NCI-H1417 treated with DMSO at 0.1 percent for 48 hours (cell line): ENCODE measurements at places on chromosomes 6 and 20.

DNA sequence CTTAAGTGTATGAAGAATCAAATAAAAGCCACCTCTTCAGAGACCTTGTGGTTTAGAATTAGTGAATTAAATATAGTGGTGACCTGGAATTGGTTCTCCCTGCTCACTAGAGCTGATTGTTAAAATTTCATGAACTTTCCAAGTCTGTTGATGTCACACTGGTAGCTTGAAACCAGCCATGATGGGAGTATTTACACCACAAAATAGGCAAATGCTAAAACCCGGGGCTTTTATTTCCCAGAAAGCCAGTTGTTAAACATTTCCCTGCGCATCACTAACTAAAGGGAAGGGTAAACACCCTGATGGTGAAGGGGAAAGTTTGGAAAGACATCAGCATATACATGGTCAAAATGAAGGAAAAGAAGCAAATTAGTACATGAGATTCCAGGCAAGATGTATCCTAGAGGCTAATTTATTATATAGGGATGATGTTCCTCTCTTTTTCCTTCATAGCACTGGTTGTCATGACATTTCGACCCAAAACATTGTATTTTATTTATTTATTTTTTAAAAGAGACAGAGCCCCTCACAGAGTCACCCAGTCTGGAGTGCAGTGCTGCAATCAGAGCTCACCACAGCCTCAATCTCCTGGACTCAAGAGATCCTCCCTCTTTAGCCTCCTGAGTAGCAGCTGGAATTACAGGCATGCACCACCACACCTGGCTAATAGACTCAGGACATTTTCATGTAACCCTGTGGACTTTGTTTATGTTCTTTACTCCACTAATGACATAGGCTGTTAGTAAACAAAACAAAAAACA is 123.2 kb downstream of the RIN2 start:
- no peak for DNase-seq

- no peak for DNase-seq
These were observed 30.6 kb downstream of the SPINT4 start for GRCh38 chr20:45752746-45753145.

- no peak for DNase-seq
These were observed 44.3 kb downstream of the CTCFL start for GRCh38 chr20:57480444-57481160.

GRCh38 chr6:100283285-100283684 is 181.4 kb downstream of the SIM1 start:
- DNase-seq, result no peak

DNA sequence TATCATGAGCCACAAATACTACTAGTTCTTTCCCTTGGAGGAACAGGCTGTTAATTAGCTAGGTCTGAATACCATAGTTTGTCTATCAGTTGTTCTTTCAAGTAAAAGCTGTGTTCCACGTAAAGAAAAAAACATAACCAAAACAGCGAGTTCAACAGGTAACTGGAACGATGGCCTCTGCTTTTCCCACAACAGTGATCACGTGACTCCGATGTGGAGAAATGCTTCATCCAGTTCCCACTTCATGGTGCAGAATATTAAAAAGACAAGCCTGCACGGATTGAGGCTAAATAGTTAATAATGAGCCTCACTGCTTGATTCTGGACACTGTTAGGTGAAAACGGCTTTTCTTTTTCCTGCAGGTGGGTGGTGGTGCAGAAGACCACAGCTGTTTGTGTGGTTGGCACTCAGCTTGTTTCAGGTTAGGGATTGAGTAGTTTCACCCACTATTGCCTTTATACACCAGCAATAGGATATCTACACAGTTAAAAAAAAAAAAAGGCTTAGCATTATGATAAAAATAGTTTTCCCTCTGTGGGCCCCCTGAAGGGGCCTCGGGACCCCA is 88.1 kb downstream of the DACT2 start:
- no peak for DNase-seq

DNA sequence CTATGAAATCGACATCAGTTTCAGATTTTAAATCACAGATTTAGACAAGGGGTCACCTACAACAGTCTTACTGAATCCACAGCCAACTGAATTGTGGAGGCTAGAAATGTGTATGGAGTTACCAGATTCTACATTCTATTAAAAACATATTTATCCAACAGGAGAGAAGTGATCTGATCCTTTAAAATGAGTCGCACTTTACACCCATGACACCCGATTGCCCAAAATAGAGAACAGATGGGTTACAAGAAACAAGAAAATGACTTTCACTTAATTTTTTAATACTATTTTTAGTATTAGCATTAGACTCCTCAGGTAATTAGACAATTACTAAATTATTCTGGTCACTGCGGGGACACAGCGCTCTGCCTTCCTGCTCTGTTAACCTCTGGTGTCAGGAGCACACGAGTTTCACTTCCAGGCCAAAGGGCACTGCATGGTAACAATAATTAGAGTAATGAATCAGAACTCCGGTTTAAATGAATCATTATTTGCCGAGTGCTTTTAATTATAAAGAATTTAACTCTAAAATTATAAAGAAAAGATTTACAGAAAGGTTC is 108.6 kb downstream of the ATP9A start:
- DNase-seq, result no peak

- DNase-seq, result no peak
These were observed 60.4 kb upstream of the SNX9 start for GRCh38 chr6:157762636-157763035.

DNA sequence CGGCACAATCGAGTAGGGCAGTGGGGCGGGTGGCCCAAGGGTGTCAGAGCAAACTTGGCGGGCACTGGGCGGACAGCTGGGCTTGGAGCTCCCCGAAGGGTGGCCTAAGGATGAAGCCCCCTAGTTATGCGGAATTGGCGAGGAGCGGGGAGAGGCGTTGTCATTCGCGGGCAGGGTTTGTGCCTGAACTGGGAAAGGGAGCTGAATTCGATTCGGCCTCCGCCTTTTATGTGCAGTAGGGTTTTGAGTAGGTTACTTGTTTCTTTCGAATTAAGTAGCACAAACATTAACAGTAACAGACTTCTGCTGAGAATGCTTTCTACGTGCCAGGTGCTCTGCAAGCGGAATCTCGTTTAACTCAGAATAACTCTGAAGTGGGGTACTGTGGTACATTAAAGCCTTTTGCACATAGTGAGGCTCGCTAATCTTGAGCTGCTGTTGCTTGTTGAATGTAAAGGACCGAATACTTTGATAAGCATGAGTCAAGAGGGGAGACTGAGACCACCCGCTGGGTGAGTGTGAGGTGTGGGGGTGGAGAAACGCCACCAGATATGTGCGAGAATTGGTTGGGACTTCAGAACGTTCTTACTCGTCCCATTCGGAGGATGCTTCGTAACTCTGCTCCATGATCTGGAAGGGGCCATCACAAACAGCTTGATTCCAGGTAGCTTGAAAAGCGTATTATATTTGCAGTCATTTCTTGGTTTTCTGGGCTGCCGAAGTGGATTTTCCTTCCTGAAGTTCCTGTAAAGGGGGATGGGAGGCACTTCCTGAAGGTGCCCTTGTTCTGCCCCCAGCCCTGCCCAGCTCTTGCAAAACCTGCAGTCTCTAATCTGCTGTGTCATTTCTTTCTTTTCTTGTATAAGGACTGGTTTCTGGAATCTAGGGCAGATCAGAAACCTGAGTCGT is 833 bp downstream of the RAB5IF start:
- DNase-seq, result no peak
